ENCODE measurements at places on chromosomes 7 and 10.

GRCh38 chr7:8121243-8121642, 140.7 kb downstream of the ICA1 start:
- no peak for DNase-seq

- no peak for DNase-seq
Observed at GRCh38 chr7:158377800-158378623, 209.6 kb downstream of the PTPRN2 start.

DNA sequence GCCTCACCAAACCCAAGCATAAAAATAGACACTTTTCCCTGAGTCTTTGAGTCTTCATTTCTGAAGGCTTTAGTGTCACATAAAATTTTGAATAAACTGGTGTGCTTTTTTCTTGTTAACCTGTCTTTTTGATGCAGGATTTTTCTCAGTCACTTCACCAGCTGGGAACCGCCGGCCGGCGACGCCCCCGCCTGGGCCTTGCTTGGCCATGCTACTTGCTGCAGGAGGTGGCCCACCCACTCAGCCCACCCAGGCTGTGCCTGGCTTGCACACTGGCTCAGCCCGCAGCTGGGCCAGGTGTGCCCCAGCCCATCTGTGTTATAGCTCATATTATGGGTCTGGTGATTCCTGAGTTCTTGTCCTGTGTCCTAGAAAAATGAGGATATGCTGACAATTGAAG, 247.4 kb upstream of the CACNA2D1 start:
- no peak for DNase-seq

- peak; percentile 64 for DNase-seq
Observed at GRCh38 chr7:151690606-151691005, 170.9 kb upstream of the RHEB start.

DNA sequence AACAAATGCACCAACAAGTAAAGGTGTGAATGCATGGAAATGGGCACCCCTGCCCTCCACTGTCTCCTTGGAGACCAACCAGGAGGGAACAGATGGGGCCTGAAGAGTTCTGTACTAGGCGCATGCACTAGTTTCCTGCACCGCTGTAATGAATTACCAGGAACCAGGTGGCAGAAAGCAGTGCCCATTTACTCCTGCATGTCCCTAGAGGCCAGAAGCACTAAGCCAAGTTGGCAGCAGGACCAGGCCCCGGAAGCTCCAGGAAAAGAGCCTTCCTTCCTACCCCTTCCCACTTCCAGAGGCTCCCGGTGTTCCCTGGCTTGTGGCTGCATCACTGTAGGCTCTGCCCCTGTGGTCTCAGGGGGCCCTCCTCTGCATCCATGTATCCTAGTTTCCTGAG, 237.5 kb upstream of the PPP2R2D start:
- DNase-seq = no peak

- no peak for DNase-seq
Observed at GRCh38 chr7:148115308-148115707, 475.3 kb upstream of the C7orf33 start.

GRCh38 chr7:3393862-3394261, 92.8 kb downstream of the SDK1 start:
- no peak for DNase-seq

GRCh38 chr7:31758755-31759154, 71.7 kb downstream of the PPP1R17 start:
- DNase-seq = no peak

DNA sequence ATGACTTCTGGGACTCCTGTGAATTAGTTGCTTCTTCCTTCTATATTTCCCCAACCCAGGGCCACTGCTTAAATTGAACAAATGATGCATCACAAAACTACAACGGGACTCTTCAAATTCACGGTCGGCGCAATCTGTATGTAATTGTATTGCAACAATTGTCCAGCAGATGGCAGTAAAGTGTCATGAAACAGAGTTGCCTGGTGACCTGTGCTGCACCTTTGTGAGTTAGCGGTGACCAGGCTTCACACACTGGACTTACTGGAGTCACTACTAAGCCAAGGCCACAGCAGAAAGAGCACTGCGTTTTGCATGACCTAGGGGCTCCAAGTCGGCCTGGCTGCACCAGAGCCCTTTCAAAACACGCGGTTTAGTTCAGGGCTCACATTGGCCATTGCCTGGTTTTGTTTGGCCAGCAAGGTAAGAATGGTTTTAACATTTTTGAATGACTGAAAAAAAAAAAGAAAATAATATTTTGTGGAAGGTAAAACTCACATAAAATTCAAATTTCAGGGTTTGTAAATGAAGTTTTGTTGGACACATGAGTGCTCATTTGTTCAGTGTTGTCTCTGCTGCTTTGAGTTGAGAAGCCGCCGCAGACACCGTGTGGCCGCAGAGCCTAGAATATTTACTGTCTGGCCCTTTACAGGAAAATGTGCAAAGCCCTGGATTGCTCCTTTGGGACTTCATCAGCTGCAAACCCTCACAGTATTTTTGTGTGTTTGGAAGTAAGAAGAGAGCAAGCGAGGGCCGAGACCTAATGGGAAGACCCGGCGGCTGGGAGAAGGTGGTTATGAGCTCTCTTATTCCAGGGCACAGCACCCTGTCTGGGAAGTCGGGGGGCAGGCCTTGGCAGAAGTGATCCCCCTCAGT, 23.2 kb upstream of the ZNF32 start:
- peak; percentile 64 for DNase-seq

- DNase-seq = no peak
Observed at GRCh38 chr10:88207121-88207546, 343.7 kb downstream of the PTEN start.

DNA sequence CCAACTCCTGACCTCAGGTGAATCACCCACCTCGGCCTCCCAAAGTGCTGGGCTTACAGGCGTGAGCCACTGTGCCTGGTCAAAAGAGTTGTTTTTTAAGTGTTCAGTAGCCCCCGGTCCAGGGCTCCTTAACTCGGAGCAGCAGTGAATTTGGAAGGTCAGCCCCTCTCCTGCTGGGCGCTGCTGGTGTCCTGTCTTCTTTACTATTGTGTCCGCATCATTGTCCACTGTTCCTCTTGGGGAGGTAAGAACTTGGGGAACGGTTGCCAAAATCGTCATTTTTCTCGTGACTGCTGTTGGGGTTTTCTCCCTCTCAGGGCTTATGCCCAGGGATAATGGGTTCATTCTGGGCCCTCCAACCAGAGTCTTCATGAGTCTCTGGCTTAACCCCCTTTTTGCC, 46.7 kb downstream of the CAMK1D start:
- DNase-seq = no peak

GRCh38 chr10:33234831-33235237, 99.6 kb downstream of the NRP1 start:
- peak; percentile 72 for DNase-seq

- no peak for DNase-seq
Observed at GRCh38 chr7:132528695-132529094, 47.6 kb downstream of the PLXNA4 start.

DNA sequence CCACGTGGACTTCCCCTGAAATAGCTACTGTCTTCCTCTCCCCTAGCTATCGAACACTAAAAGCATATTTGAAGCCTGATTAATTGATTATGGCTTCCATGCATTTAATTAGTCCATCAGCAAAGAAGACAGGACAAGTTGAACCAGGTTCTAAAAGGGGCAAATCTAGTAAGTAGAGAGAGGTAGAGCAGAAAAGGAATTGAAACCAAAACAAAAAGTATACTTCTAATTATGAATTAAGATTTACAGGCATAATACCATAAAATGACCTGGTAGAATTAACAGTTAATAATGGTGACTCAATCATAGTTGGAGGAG, 393 bp upstream of the DNAJC1 start:
- DNase-seq = no peak

DNA sequence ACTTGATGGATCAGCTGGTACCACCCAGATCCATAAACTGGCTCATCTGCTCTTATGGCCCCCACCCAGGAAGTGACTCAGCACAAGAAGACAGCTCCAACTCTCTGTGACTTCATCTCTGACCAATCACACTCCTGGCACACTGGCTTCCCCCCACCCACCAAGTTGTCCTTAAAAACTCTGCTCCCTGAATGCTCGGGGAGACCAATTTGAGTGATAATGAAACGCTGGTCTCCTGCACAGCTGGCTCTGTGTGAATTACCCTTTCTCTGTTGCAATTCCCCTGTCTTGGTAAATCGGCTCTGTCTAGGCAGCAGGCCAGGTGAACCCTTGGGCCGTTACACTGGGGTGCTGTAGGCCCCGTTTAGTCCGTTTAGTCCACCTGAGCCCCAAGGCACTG, 23.4 kb upstream of the BNIP3 start:
- no peak for DNase-seq

DNA sequence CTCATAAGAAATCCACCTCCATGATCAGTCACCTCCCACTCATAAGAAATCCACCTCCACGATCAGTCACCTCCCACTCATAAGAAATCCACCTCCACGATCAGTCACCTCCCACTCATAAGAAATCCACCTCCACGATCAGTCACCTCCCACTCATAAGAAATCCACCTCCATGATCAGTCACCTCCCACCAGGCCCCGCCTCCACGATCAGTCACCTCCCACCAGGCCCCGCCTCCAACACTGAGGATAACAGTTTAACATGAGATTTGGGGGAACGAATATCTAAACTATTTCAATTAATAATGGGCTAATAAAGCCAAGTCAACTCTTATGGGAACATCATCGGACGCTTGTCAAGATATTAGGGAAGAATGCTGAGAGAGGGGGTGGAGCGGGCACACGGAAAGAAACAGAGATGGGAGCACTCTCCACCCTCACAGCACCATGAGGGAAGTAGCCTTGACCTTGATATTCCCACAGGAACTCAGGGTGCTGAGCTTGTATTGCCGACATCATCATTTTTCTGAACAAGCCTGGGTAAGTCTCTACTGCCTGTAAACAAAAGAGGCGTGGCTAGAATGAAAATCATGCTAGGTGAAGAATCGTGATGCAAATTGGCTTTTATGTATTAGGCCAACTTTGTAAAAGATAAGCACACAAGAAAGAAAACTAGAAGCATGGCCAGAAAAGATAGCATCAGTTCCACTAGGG, 303.5 kb upstream of the KLF6 start:
- DNase-seq = no peak

DNA sequence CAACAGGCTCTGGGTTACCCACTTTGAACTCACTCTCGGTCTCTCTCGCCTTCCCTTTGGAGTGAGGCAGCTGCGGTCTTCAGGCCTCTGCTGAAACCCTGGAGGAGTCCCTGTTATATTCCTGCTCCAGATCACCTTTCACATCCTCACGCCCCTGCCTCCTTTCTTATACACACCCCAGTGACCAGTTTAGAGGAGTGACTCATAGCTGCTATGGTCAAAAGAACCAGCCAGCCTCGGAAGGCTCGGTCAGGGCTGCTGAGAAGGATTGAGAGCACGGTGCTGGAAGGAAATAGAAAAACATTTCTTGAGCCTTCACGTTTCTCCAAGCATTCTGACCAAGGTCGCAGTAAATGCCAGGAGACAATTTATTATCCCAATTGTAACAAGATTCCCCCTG, 28.3 kb upstream of the SVOPL start:
- no peak for DNase-seq

- no peak for DNase-seq
Observed at GRCh38 chr10:12394241-12395033, 45.1 kb downstream of the CAMK1D start.

- DNase-seq = no peak
Observed at GRCh38 chr7:118845791-118846190, 621.3 kb downstream of the ANKRD7 start.

DNA sequence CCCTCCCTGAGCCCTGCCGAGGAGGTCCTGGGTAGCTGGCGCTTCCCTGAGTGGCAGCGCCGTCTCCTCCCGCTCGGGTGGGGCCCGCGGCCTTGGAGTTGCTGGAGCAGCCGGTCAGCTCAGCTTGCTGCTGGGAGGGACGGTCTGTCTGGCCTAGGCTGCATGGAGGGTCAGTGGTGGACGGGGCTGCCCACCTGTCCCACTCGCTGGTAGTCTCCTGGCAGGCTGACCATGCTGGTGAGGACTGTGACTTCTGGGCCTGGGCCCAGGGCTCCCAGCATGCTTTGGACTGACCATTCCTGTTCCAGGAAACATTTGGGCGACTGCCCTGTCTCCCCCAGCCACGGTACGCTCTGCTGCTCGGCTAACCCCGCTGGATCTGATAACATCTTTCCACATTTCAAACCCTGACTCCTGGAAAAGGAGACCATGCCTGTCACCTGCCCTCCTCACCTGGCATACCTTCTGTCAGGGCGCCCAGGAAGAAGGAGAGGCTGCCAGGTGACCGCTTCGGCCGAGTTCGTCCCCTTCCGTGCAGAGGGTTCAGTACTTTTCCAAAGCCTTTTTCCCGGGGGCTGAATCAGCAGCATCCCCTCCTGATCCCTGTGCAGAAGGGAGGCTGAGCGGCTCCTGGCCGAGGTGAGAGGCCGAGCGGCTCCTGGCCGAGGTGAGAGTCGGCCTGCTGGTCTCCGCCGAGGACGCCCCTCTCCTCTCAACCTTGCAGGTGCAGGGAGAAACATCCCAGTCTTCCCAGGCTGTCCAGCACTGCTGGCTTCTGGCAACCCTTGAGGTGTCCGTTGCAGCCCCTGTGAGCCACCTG, 43.4 kb downstream of the FAM20C start:
- DNase-seq = no peak

GRCh38 chr7:40541336-40541735, 406.5 kb downstream of the SUGCT start:
- DNase-seq = no peak
